LHCN-M2 (cell line): ENCODE measurements at places on chromosomes 12 and 14.

DNA sequence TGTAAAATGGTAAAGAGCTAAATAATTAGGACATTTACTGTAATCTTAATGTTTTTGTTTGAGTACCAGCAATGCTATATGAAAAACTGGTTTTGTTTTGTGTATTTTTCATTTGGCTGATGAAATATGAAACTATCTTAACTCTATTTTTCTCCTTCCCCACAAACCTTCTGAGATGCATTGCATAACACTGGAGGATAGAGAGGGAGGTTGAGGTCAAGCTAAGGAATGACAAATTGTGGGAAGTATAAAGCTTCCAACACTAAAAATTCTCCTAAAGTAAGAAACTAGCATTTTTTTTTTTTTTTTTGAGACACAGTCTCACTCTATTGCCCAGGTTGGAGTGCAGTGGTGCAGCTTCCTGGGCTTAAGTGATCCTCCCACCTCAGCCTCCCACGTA, 31.5 kb upstream of the SRP54 start:
- DNase-seq, result peak; percentile 36

DNA sequence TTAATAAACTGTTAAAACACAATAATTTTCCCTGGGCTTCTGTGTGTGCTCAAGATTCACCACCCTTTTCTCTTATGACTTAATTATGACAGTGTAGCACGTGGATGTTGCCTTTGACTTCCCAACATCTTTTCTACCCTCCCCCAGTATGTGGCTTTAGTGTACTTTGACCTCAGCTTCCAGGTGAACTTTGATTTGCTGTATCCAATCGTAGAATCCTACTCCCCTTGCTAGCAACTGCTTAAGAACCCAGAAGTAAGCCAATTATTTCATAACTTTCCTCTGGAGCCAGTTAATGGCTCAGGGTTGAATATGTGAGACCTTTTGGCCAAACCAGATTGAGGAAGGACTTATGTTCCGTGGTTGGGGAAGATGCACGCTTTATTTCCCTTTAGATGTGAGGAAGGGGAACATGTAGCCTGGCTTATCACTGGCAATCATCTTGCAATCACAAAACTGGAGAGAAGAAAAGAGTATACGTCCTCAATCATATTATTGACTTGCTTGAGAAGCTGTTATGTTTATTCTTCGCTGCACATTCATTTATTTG, 259.6 kb upstream of the ATP2B1 start:
- no peak for DNase-seq

GRCh38 chr14:65864984-65865383, 452.5 kb downstream of the FUT8 start:
- DNase-seq, result no peak

GRCh38 chr14:59150990-59151389, 37.5 kb upstream of the DAAM1 start:
- no peak for DNase-seq

- peak; percentile 72 for DNase-seq
Measured at GRCh38 chr14:68616221-68616902, 176.5 kb downstream of the ZFP36L1 start.

- peak; percentile 94 for DNase-seq
Measured at GRCh38 chr12:64900540-64900939, 76.1 kb downstream of the TBC1D30 start.

DNA sequence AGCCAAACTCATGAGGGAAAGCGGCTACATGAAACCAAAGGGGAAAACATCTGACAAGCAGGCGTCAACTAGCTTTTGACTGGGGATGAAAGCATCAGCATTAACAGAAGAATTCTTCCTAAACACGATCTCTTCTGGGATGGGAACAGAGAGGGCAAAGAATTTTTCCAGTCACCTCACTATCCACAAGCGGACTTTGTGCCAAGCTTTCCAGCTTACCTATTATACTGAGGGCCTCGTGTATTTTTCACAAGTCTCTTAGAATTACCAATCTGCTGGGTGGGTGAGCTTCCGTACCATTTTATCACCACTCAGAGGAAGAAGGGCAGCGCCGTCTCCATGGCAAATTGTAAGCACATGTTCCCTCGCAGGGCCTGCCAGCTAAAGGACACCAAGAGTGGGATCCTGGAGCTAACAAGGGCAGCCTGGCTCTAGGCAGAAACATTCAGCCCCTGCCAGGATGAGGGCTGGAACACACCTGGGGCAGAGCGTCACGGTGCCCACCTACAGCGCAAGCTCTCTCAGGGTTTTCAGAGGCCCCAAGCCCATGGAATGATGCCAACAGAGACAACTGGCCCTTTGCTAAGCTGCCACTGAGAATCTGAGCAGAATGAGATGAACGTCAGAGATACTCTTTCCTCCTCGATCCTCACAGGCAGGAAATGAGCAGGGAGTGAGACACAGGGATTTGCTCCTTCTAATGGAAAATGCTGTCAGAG, 74.6 kb downstream of the CHGA start:
- no peak for DNase-seq

- peak; percentile 87 for DNase-seq
Measured at GRCh38 chr14:50000380-50001150, 107.7 kb downstream of the ARF6 start.

- no peak for DNase-seq
Measured at GRCh38 chr14:79660053-79660939, 551.0 kb downstream of the DIO2 start.

GRCh38 chr12:104049903-104050356, at the start of gene GLT8D2:
GLT8D2 (minus strand) TSS chr12:104050187; CDS start chr12:104019648, 30,539 bp downstream.
- DNase-seq, result peak; percentile 61

DNA sequence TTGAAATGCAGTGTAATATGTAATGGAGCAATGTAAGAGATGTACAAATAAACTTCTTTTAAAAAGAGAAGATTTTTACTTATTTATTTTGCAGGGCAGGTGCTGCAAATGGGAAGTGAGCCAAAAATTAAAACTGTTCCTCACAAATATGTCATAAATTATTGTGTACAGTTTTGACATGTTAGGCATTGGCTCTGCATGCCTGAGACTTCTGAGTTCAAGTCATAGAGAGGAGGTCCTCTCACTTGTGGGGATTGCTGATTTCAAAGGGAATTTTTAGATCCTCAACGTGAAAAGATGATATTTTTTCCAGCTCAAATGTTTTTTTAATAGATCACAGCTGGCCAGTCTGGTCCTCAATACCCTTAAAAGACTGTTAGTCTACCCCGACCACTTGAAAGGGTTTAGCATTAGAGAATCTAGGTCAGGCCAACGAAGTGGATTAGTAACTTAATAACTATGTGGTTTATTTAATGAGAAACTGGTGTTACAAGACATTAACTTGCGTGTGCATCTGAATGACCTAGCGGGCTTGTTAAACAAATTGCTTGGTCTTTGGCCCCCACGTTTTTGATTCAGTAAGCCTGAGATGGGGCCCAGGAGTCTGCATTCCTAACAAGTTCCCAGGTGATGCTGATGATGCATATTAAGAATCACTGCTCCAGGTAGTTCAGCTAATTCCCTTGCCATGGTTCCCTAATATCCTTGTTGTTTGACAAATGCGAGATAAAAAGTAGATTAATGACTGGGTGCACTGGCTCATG, 30.9 kb upstream of the WDR89 start:
- no peak for DNase-seq
